Activated naive CD4-positive, alpha-beta T cell (primary cell): ENCODE measurements at places on chromosomes 4 and X.

- DNase-seq, result no peak
Measured at GRCh38 chr4:142416711-142417275, 429.3 kb downstream of the INPP4B start.

DNA sequence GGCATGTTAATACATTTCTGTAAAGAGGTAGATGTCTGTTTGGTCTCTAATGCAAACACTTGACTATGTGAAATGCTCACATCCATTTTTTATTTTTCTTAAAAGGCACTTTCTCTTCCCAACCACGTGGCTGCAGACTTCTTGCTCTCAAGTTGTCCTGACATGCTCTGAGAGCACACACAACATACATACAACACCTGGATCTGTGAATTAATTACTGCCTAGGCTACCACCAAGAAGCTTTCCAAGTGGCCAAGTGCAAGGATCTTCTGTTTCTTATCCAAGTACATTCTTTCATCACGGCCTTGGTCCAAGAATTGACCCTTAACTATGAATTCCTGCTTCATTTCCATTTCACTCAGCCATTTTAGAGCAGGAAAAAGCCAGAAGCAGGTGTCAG is 110.8 kb downstream of the SPRY1 start:
- no peak for DNase-seq

DNA sequence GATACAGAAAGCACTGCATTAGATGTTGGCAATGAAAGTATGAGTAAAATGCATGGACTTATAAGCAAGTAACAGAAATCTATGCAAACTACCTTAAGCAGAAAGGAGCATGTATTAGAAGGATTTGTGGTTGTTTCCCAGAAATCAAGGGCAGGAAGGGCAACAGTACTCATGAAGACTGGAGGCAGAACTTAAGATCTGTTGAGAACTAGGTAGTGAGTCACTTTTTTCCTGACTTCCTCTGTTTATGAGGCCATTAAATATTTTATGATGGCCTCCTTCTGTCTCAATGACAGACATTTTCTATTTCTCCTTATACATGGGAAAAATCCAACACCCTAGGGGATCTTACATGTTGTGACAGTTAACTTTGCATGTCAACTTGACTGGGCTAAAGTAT is 398.2 kb downstream of the MID1IP1 start:
- no peak for DNase-seq

DNA sequence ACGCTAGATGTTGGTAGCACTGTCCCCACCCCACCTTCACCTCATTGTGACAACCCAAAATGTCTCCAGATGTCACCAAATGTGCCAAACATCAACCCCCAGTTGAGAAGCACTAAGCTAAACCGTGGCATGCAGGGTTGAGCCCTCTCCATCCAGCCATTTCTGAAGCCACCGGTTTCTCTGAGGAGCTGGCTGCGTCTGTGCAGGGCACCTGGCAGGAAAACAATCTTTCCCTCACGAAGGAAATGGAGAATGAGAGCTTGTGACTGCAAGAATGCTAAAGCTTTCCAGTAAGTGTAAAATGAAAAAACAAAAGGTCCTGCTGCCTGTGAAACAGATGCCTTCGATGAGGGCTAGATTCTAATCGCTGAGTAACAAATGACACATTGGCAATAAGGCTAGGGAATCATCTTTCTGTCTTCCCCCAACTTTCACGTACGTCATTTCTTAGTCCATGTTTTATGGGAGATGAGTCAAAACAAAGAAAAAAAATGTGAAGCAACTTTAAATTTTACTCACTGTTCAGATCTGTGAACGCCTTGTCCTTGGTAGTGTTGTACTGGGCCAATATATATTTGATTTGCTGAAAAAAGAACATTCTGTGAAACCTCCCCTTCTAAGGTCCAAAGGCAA is 59.9 kb downstream of the PROM1 start:
- DNase-seq, result no peak

- DNase-seq, result no peak
Measured at GRCh38 chr4:102076622-102077021, 268.7 kb downstream of the SLC39A8 start.

GRCh38 chrX:66625525-66625924 is 13.4 kb downstream of the EDA2R start:
- no peak for DNase-seq

DNA sequence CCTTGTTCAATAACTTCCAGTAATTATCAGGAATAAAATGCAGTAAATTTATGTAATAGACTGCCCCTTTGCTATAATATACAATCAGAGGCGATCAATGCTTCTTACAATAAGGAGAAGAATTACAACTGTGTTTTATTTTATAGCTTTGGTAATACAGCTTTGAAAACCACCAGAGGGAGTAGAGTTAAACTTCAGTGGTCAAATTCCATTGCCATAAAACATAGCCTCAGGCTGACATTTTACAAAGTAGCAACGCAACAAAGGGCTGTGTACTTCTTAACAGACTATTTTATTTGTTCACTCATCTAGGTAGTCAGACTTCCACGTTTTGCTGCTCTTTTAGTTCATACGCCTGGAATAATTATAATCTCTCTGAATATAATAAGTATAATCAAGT is 58.5 kb downstream of the TEX13C start:
- no peak for DNase-seq

DNA sequence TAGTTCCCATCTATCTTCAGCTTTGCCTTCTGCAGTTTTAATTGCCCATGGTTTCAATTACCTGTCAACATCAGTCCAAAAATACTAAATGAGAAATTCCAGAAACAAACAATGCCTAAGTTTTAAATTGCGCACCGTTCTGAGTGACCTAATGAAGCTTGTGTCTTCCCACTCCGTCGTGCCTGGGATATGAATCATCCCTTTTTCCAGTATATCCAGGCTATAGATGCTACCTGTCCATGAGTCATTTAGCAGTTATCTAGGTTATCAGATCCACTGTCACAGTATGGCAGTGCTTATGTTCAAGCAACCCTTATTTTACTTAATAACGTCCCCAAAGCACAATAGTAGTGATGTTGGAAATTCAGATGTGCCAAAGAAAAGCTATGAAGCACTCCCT is 363.6 kb upstream of the FAM241A start:
- DNase-seq, result no peak

- DNase-seq, result peak; percentile 2
Measured at GRCh38 chrX:45850775-45851433, 650.2 kb upstream of the DIPK2B start.

- no peak for DNase-seq
Measured at GRCh38 chrX:140733766-140734342, 24.3 kb downstream of the LINC00632 start.

DNA sequence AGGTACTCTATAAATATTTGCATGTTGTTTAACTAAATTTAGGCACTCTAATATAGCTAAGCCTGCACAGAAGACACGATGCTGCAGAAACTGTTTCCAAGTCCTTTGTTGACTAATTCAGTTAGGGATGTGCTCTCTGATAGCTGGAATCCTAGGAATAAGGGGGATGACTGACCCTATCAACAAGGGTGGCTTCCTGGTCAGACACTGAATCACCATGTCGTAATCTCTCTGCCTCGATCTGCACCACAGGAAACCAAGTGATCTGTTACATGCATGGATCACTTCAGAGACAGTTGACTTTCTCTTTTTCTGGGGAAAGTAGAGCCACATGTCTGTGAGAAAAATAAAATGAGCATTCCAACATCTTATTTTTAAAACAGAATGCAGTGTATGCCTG is 169.1 kb downstream of the GUCY2F start:
- DNase-seq, result no peak

DNA sequence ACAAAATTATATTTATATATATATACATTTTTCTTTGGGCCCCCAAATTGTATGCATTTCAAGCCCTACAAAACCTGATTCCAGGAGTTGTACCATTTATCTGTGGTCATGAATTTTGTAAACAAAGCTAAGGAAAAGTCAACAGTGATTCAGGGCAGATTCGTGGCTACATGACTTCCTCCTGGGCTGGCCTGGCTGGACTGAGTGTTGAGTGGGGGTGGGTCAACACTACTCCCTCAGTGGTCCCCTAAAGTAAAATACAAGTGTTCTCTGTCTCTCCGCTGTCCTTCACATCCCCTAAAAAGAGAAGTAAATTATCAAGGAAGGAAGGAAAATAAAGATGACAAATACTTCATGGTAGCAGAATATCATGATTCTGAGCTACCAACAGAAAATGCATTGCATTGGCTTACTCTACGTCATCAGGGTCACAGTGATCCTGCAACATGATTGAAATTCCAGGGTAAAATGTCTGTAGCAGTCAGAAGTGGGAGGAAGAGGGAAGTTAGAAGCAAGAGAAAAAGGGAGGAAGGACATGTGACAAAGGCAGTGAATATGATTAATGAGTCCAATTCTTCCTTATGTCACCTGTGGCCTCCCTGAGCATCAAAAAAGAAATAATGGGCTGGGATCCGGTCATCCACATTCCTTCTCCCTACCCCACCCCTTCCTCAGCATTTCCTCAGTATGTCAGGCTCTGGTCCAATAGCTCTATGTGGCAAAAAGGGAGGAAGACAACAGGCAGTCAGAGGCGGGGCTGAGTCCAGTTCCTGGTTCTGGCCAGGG is 42.4 kb upstream of the MYOZ2 start:
- DNase-seq, result no peak

- DNase-seq, result peak; percentile 88
Measured at GRCh38 chrX:24150051-24150790, 692 bp downstream of the ZFX start.

- DNase-seq, result no peak
Measured at GRCh38 chr4:182495645-182496385, 252.6 kb downstream of the TENM3 start.

DNA sequence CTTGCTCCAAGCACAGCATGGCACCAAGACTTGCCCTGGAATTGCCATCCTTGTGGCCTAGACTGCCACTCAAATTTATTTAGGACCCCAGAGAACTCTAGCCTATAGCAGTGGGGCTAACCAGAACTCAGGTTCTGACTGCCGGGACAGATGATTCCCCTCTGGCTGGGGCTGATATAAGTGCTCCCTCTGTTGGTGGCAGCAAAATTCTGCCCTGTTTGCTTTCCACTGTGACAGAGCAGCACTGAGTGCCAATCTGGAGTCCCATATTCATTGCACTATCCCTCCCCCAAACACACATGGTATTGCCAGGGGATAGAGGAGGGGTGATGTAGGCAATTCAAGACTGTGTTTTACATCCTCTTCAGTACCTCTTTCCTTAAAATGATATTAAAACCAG is 1081.9 kb downstream of the FAT4 start:
- DNase-seq, result no peak

DNA sequence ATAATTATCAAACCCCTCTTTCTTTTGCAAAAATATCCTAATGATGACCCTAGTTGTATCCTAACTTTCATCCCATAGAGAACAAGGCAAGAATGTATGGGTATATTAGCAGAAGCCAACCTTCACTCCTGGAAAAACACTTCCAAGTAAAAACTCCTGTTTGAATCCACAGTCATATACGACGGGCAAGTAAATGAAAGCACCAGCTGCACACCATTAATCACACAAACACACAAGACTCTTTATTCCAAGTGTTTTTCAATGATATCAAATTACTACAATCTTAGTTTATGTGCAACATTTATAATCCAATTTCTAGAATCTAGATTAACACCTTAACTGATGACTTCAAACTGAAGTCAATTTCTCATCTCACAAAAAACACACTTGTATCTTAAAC is 22.9 kb downstream of the ACSL4 start:
- no peak for DNase-seq

GRCh38 chrX:9861711-9862110 is 75.5 kb downstream of the SHROOM2 start:
- no peak for DNase-seq

GRCh38 chrX:32448320-32448719 is 763.0 kb downstream of the DMD start:
- DNase-seq, result no peak

DNA sequence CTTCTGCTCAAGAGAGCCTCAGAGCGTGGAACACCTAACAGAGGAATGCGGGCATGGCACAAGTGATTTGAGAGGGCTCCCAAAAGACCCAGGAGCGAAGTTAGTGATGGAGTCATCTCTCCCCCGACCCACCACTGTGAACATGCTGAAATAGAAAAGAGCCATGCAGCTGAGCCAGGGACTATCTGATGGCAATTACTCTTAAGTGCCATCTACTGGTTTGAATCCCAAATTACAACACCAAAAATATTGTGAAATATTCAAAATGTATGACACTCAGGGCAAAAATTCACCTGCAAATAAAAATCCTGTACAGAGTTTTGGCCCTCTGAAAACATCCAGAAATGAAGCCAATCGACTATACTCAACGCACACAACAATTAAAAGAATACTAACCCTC is 2038.9 kb upstream of the ADGRL3 start:
- DNase-seq, result no peak

DNA sequence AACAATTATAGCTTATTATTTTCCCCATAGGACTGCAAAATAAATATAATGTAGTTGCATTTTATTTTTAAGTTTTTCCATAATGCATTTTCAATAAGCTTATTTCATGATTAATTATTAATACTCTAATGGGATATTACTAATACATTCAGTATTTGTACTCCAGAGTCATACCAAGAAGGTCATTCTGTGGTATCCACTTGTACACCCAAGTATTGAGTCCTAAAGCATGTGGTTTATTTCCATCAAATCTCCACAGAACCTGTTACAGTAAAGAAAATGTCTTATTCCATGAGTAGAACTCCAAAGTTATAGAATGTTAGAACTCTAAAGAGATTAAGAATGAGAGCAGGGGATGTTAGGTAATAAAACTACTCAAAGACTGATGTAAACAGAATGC is 30.6 kb downstream of the UGT2A3 start:
- no peak for DNase-seq

DNA sequence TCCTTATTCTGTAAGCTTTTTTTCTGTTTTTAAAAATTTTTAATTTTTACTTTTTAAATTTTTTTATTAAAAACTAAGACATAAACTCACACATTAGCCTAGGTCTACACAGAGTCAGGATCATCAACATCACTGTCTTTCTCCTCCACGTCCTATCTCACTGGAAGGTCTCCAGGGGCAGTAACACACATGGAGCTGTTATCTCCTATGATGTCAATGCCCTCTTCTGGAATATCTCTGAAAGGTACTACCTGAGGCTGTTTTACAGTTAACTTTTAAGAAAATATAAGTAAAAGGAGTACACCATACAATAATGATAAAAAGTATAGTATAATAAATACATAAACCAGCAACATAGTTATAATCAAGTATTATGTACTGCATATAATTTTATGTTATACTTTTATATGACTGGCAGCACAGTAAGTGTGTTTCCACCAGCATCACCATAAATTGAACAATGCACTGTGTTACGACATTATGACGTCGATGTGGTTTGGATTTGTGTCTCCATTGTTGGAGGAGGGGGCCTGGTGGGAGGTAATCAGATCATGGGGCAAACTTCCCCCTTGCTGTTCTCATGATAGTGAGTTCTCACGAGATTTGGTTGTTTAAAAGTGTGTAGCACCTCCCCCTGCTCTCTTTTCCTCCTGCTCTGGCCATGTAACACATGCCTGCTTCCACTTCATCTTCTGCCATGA is 21.3 kb downstream of the IL15 start:
- DNase-seq, result no peak
